ENCODE measurements at places on chromosomes 2 and 18.

DNA sequence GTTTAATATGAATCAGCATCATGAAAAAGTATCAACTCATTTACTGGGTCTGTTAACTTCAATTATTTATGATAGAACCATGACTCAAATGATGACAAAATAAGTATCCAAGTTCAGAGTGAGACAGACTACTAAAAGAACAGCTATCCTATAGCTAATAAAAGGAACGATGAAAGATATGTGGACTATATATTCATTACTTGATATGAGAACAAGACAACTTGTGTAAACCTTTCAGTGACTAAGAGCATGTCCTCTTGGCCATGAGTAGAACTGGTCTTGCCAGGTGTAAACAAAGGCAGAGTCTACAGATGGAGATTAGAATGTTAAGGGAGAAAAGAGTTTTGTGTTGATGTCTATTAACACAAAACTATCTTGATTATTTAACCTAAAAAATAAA lies 360.4 kb upstream of the ZC3H15 start:
- no peak for DNase-seq

GRCh38 chr2:26770986-26771586 lies 7.0 kb downstream of the SLC35F6 start:
- no peak for DNase-seq

- DNase-seq, result no peak
These were observed 102.0 kb downstream of the MAP2 start for GRCh38 chr2:209525834-209526281.

DNA sequence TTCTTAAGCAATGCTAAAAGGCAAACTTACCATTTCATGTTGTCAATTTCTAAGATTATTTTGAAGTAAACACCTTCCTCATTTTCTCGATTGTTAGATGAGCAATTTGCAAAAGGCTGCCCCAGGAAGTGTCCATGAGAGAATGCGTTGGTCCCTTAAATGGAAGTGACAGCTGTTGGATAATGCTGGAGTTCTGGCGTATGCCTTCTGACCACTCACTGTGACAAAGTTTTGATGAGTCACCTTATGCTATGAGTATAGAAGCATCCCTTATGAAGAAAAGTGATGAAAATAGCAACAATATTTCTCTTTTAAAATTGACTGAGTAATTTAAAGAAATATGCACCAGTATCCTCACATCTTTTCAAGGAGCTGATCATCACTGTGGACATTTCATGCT lies 1497.5 kb downstream of the DPP10 start:
- DNase-seq, result no peak

DNA sequence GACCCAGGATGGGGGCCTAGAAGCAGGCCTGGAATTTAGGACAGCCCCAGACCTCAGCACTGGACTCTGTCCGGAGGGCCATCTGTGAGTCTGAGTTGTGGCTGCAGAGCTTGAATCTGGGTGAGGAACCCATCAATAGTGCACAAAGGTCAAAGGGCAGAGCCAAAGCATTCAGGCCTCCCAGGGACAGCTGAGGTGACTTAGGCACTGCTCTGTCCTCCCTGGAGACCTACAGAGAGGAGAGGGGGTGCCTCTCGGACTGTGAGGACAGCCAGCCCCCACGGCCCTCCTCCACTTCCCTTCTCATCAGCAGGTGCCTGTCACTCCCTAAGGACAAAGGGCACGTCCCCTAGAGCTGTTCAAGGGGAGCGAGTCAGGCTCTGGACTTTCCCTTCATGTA lies 25.1 kb upstream of the PRLH start:
- no peak for DNase-seq

DNA sequence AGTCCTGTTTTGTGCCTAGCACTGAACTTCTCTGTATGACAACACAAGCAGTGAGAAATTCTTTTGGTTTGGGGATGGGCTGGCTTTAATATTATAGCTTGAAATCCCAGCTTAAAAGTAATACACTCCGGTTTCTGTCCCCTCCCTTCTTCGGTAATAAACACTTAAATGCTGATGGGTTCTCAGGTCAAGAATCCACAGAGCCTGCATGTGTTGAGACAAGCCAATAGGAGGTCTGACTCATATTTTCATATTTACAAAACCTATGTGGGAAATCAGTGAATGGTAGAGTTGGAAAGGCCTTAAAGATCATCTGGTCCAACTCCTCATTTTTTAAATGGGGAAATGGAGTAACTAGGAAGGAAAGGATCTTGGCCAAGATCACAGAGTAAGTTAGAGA lies 47.5 kb downstream of the VSNL1 start:
- no peak for DNase-seq

GRCh38 chr2:46091004-46091403 lies 206.2 kb upstream of the EPAS1 start:
- no peak for DNase-seq

GRCh38 chr2:201579536-201579935 lies 63.8 kb downstream of the TMEM237 start:
- no peak for DNase-seq

GRCh38 chr18:524466-524865 lies 24.0 kb upstream of the COLEC12 start:
- no peak for DNase-seq

- DNase-seq, result no peak
These were observed 49.9 kb upstream of the CYP1B1 start for GRCh38 chr2:38125842-38126241.

GRCh38 chr2:234146087-234146826 lies 95.8 kb downstream of the SPP2 start:
- no peak for DNase-seq
